ENCODE measurements at places on chromosomes 12 and 14. TPM values are rescaled to one million over a fixed set of nuclear protein-coding genes. Genes with fewer than 3 reads are reported as not detected.

The IQSEC3 gene
- 1.7 TPM for polyA plus RNA-seq

The KCNA5 gene
- polyA plus RNA-seq = 3.5 TPM

The ETFBKMT gene
- 2.4 TPM for polyA plus RNA-seq

The ZC2HC1C gene
- 1.9 TPM for polyA plus RNA-seq

The FSCB gene
- polyA plus RNA-seq = not detected

The KLRC2 gene
- polyA plus RNA-seq = not detected

The FOXJ2 gene
- polyA plus RNA-seq = 5.5 TPM

The FOXG1 gene
- polyA plus RNA-seq = not detected

The OR10G3 gene
- polyA plus RNA-seq = not detected

The MYL2 gene
- 2.2 TPM for polyA plus RNA-seq

The CCDC177 gene
- polyA plus RNA-seq = 0.03 TPM

The CFAP54 gene
- 0.25 TPM for polyA plus RNA-seq

The ARMH4 gene
- 0.40 TPM for polyA plus RNA-seq

The SMCO2 gene
- not detected for polyA plus RNA-seq

The GALNT8 gene
- polyA plus RNA-seq = not detected

The AHNAK2 gene
- polyA plus RNA-seq = 1.5 TPM

The ABHD12B gene
- not detected for polyA plus RNA-seq

The E2F7 gene
- polyA plus RNA-seq = 0.31 TPM

The MLH3 gene
- 8.3 TPM for polyA plus RNA-seq

The ZFYVE1 gene
- polyA plus RNA-seq = 3.4 TPM

The OTOGL gene
- polyA plus RNA-seq = not detected

The PLEKHH1 gene
- 3.8 TPM for polyA plus RNA-seq

The LYZ gene
- polyA plus RNA-seq = 134 TPM

The ARHGEF40 gene
- 11.0 TPM for polyA plus RNA-seq

The GLT8D2 gene
- 3.4 TPM for polyA plus RNA-seq

The CPNE8 gene
- 4.9 TPM for polyA plus RNA-seq

The ACSS3 gene
- 0.73 TPM for polyA plus RNA-seq

The TMEM19 gene
- 10.7 TPM for polyA plus RNA-seq

The RHEBL1 gene
- polyA plus RNA-seq = 1.0 TPM

The PTCSC3 gene
- polyA plus RNA-seq = not detected

The SOS2 gene
- 11.8 TPM for polyA plus RNA-seq

The INSM2 gene
- polyA plus RNA-seq = not detected

The AICDA gene
- not detected for polyA plus RNA-seq

The CCDC175 gene
- not detected for polyA plus RNA-seq

The IL31 gene
- not detected for polyA plus RNA-seq

The TRMT61A gene
- 14.8 TPM for polyA plus RNA-seq

The USP30 gene
- 5.7 TPM for polyA plus RNA-seq

The ZBTB42 gene
- polyA plus RNA-seq = 4.6 TPM

The RPL10L gene
- not detected for polyA plus RNA-seq

The PSEN1 gene
- 11.8 TPM for polyA plus RNA-seq

The KCNMB4 gene
- polyA plus RNA-seq = 1.4 TPM

The FGF6 gene
- not detected for polyA plus RNA-seq

The TMEM263 gene
- 21.1 TPM for polyA plus RNA-seq

The LEMD3 gene
- polyA plus RNA-seq = 5.8 TPM

The ZNF891 gene
- polyA plus RNA-seq = 0.38 TPM

The IAPP gene
- 1.2 TPM for polyA plus RNA-seq

The RERG gene
- polyA plus RNA-seq = 5.2 TPM

The C12orf76 gene
- 9.8 TPM for polyA plus RNA-seq

The KERA gene
- polyA plus RNA-seq = not detected

The MUCL1 gene
- polyA plus RNA-seq = not detected

The HDAC7 gene
- polyA plus RNA-seq = 28.6 TPM

The USP44 gene
- 0.28 TPM for polyA plus RNA-seq

The AQP2 gene
- not detected for polyA plus RNA-seq

The NRL gene
- polyA plus RNA-seq = 1.2 TPM

The SYCP3 gene
- polyA plus RNA-seq = 0.28 TPM

The TAS2R31 gene
- not detected for polyA plus RNA-seq

The NAV3 gene
- polyA plus RNA-seq = 0.18 TPM

The RHOJ gene
- polyA plus RNA-seq = 7.0 TPM

The SLC39A5 gene
- 1.00 TPM for polyA plus RNA-seq

The EFS gene
- polyA plus RNA-seq = 6.8 TPM

Measured in stomach (tissue), 19 donors.